ENCODE measurements at places on chromosomes 3 and 15.

- no peak for DNase-seq
These were observed 19.5 kb downstream of the ISG20 start for GRCh38 chr15:88658070-88658965.

DNA sequence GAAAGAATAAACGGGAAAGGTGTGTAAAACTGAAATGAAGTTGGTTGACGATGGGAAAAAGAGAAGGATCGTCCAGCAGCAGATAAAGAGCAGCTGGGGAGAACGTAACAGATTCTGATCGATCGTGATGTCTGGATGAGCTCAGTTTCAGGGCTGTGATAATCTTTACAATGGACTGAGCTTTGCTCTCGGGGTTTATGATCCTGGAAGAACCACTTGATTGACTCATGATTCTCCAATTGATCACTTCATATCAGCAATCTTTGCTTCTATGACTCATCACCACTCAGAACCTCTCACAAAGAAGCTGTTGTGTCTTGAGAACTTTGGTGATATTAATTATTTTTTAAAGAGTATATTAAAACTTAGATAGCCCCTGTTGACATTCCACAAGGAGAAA, 690.7 kb downstream of the TUSC7 start:
- no peak for DNase-seq

DNA sequence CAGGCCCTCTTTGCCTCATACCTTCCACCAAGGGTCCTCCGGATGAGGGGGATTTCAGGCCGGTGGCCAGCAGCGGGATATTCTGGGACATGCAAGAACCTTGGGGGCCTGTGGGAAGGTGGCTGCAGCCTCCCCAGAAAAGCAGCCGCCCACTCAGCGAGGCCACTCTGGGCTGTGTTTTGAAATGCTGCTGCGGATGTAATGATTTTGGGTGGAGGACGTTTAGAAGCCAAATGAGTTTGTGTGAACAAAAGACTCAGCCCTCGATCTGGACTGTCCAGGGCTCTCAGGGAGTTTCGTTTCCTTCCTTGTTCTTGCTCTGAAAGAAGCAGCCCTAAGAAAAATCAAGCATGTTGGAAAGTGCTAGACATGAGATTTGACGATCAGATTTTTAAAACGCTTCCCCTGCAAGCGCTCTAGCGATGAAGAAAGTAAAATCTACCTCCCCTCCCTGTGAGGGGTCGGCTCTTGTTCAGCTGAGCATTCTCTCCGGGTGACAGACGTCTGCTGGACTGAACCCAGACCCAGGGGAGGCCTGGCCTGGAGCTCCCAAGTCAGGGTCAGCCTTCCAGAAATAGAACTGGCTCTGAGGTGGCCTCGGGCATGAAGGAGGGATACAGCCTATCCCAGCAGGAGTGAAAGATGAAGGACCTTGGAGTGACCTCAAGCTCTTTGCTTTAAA, 12.9 kb downstream of the HEG1 start:
- no peak for DNase-seq

- DNase-seq, result peak; percentile 86
These were observed 8.3 kb downstream of the ANXA2 start for GRCh38 chr15:60389261-60390077.

DNA sequence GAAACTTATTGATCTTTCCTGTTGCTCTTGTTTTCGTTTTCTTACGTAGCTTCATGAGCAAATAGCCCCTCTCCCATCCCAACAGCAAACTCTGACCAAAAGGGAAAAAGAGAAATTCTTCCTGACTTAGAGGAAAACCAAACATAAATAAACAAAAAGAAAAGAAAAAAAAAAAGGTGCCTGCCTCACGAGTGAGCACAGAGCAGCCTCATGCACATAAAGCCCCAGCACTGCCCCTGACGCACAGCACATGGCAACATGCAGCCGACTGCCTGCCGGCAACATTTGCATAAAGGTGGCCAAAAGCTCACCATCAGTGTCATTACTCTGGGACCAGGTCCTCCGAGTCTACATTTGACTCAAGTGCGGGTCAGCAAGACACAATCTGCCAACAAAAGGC, 6.4 kb downstream of the POC1A start:
- no peak for DNase-seq

- DNase-seq, result no peak
These were observed 243.2 kb downstream of the NEK10 start for GRCh38 chr3:27125821-27126501.

- no peak for DNase-seq
These were observed 58.9 kb upstream of the DAZL start for GRCh38 chr3:16663854-16664712.

GRCh38 chr3:23203708-23204330, 692 bp downstream of the UBE2E2 start:
- no peak for DNase-seq

- no peak for DNase-seq
These were observed 92.3 kb downstream of the TMEM212 start for GRCh38 chr3:171935261-171936123.

DNA sequence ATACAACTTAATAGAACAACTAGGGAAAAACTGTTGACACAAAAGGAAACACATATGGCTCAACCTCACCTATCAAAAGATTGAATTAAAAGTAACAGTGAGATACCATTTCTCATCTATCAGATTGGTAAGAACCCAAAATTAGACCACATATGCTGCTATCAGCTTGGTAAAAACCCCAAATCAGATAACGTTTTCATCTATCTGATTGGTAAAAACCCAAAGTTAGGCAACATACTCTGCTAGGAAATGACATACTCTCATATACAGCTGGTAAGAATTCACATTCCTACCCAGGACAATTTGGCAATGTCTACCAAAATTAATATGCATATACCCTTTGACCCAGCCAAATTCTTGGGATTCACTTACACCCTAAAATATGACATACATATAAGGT, 26.3 kb downstream of the NRG4 start:
- DNase-seq, result peak; percentile 2

- no peak for DNase-seq
These were observed 44.6 kb downstream of the GLDN start for GRCh38 chr15:51386029-51386428.

- no peak for DNase-seq
These were observed 79.0 kb upstream of the MANF start for GRCh38 chr3:51306093-51306492.

- DNase-seq, result no peak
These were observed 761.3 kb downstream of the AGBL1 start for GRCh38 chr15:86840996-86841395.

- no peak for DNase-seq
These were observed 165.5 kb downstream of the FBLN2 start for GRCh38 chr3:13714251-13714916.

DNA sequence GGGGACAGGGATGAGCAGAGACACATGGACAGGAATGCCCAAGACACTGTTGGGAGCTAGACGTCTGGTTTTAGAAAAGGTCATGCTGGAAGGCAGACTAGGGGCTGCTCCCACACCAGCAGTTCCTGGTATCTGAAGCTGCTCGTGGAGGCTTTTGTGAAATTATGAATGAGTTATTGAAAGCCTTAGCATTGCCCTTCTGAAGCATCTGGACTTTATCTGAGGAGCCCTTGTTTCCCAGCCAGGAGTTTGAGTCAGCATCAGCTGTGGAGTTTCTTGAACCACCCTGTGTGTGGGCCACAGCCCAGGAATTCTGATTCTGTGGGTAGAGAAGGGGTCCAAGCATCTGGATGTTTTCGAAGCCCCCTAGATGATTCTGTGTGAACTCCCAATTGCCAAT, 258.7 kb downstream of the SLCO3A1 start:
- DNase-seq, result no peak

GRCh38 chr15:72497402-72497801, 23.3 kb downstream of the ARIH1 start:
- DNase-seq, result no peak

DNA sequence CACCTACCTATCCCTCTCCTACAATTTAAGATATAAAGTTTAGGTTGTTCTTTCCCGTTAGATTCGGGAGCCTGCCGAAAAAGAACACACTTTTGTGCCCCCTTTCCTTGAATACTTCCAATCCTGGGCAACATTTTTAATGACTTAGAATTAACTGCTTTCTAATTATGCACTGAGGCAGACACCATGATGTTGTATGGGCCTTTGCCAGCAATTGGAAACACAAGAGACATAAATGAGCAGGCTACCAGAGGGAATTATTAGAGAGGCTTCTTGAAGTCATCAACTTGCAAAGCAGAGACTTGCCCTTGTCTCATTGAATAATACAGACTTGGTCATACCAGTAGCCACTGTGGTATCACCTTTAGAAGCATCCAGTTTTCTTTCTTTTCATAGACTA, 96.8 kb downstream of the CDIN1 start:
- no peak for DNase-seq

DNA sequence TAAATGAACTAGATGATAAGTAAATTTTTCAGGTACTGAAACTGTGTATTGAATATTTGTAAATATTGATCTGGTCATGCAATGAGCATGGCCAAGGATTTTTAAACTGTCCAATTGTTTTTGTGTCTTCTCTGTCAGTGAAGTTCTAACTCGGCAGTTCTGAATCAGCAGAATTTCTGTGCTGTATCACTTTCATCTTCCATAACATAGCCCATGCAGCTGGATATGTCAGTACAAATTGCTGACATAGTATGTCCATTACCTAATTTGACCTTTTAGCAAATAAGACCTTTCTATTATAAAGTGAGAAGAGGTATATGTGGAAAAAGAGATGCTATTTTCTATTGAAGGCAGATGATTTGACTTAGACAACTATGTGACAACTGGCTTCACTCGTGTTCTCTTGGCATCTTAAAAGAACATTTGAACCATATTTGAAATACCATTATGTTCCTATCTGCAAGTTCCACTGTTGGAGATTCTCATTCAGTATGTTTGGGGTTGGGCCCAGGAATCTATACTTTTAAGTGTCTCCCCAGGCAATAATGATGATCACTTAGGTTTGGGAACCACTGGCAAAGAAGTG, 90.4 kb downstream of the CMSS1 start:
- DNase-seq, result no peak

DNA sequence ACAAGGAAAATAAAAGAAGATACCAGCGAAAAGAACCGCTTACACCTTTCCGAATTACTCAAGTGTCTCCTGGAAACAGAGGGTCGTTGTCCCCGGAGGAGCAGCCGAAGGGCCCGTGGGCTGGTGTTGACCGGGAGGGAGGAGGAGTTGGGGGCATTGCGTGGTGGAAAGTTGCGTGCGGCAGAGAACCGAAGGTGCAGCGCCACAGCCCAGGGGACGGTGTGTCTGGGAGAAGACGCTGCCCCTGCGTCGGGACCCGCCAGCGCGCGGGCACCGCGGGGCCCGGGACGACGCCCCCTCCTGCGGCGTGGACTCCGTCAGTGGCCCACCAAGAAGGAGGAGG, 325 bp downstream of the ALCAM start:
- DNase-seq, result peak; percentile 18

DNA sequence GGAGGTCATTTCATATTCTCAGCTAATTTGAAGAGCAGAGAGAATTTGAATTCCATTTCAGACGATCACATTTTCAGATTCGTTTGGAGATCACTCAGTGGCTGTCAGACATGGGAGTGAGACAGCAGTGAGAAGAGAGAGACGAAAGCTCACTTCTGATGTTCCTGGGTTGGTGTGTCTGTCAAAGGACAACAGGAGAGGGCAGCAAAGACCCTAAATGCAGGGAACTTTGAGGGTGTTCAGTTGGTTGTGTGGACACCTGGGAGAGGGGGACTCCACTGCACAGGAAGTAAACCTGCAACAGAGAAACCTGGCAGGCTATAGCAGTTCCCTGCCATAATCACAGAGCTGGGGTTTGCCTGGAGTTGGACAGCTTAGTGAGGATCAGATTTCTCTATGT, 675.1 kb downstream of the SQOR start:
- DNase-seq, result no peak

DNA sequence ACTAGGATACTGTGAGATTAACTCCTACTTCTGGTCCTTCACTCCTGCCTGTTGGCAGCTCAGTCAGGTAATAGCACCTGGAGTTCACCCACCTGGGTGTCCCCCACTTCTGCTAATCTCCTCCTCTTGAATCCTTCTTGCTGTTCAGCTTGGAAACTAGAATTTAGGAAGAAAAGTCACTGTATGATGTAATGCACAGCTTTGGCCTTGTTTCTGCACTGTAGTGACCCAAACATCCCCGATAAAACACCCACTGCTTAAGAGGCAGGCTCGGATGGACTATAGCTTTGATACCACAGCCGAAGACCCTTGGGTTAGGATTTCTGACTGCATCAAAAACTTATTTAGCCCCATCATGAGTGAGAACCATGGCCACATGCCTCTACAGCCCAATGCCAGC, 24.8 kb downstream of the STARD5 start:
- no peak for DNase-seq

DNA sequence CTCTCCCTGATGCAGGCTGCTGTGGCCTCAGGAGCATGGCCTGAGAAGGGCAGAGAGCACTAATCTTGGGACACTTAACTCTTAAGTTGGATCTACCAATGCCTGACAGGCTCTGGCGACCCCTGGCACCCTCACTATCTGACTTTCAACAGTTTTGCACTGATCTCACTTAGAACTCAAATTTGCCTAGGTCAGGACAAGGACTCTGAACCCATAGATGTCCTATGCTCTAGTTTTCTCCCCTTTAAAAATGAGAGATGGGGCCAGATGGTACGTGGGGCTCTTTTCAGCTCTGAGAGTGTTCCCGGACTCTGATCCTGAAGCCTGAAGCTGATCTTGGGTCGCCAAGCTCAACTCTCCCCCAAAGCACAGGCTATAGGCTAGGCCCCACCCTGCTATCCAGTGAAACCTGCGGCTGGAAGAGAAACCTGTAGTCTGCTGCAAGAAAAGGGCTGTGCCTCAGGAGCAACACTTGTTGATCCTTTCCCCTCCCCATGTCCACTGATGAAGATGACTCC, 65.7 kb downstream of the RPL39L start:
- no peak for DNase-seq

DNA sequence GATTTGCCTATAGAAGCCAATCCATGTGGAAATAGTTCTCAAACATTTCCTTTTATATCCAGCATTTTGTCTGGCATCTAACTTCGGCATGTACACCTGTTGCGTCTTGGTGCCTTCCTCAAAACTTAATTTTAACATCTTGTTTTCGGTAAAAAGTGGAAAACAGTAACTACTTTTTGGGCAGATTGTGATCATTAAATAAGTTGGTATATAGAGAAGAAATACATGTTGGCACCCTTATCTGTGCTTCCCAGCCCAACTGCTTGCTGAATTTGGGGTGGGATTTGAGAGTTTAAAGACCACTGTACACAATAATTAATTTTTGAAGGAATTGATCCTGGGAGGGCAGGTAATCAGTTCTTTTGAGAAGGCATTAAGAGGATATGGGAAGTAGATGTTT, 566.8 kb downstream of the PDCD6IP start:
- DNase-seq, result no peak

- no peak for DNase-seq
These were observed 20.3 kb upstream of the NRROS start for GRCh38 chr3:196619223-196619622.

DNA sequence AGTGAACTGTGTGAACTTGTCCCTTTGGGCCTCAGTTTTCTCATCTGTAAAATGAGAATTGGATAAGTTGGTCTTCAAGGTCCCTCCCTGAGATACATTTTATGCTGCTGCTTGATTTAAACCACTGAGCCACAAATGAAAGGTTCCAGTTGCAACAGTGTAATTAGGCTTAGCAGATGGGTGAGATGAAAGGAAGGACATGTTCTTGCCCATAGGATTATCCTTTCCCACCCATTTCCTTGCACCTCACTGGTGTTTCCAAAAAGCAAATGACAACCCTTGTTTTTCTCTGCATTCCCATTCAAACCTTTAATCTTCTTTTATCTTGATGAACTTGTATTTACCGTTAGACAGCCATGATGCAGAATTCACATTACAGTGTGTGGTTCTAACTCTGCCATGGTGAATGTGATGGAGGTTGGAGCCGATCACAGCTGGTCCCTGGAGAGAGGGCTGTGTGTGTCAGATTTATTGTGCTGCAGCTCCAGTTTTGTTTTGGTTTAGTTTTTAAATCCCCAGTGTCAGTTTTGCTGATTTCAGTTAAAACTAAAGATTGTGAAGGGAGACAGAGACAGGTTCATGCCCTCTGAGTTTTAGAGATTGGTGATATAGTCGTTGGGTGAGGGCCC, 44.0 kb downstream of the MAP2K1 start:
- DNase-seq, result no peak

Measured in activated CD4-positive, alpha-beta T cell treated with anti-CD3 and anti-CD28 coated beads, Interleukin-2, amount 50 U/mL, for 16 hours (primary cell).